ENCODE measurements at places on chromosomes 2 and 18.

GRCh38 chr2:139556789-139557188 is 776.6 kb upstream of the NXPH2 start:
- no peak for DNase-seq

DNA sequence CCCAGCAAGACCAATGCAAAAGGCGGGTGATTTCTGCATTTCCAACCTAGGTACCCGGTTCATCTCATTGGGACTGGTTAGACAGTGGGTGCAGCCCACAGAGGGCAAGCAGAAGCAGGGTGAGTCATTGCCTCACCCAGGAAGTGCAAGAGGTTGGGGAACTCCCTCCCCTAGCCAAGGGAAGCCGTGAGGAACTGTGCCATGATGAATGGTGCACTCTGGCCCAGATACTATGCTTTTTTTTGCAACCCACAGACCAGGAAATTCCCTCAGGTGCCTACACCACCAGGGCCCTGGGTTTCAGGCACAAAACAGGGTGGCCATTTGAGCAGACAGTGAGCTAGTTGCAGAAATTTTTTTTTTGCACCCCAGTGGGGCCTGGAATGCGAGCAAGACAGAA is 662.6 kb upstream of the ACVR2A start:
- no peak for DNase-seq

GRCh38 chr2:84865181-84865783 is 15.6 kb downstream of the TRABD2A start:
- no peak for DNase-seq

GRCh38 chr2:176146645-176147044 is 4.7 kb upstream of the HOXD4 start:
- no peak for DNase-seq

- DNase-seq: no peak
Observed at GRCh38 chr2:42736598-42737322, 27.2 kb downstream of the OXER1 start.

GRCh38 chr2:111225856-111226255 is 105.1 kb downstream of the BCL2L11 start:
- no peak for DNase-seq

DNA sequence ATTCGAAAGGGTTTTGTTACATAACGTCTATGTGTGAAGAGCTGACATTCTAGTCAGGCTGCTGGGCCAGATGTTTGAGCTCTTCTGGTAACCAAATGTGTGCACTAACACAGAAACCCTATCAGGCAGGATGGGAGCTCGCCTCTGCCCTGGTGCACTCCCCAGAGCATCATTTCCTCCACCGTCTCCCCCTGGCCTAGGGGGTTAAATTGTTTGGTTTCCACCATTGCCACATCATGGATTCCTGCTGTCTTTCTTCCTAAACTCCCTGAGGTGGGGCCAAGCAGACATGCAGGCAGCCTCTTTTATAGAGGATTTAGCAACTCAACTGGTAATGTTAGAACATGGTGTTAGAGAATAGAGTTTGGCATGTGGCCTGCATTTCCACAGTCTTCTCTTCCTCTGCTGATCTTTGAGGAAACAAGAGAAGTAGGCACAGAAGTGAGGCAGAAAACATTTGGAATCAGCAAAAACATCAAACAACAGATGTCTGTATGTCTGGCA is 87.3 kb downstream of the ANTXR1 start:
- no peak for DNase-seq

DNA sequence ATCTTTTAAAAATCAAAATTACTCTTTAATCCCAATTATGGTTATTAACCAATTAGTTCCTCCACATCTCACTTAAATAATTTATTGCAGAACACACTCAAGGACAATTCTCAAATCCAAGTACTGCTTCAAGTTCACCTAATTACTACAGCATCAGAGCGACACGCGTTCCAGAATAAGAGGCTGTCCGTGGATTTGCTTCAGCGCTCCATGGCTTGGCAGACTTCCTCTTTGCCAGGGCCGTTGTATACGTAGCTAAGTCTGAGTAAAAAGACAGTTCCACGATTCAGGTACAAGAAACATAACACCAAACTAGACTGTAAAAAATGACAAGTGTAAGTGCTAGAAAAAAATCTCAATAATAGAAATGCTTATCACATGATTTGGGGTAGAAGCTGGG is 153.2 kb upstream of the MYT1L start:
- DNase-seq: no peak

DNA sequence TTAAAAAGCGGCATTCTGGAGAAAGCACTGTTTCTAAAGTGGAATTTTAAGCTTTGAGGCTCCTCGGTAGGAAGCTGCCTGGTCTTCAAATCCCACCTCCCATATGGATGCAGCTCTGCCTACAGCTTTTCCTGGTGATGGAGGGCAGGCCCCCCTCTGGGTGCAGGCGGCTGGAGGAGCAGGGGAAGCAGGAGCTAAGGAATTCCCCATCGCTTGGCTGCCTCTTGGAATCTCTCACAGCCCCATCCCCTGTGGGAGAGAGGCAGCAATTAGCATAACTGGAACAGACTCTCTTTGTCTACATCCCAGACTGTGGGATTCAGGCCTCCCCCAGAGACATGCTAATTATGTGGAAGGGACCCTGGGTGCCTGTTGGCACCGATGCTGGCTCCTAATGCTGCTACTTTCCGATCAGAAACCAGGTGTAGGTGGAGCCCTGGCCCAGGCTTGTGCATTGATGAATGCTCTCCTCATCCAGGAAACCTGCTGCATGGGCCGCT is 51.3 kb downstream of the LIPG start:
- no peak for DNase-seq

DNA sequence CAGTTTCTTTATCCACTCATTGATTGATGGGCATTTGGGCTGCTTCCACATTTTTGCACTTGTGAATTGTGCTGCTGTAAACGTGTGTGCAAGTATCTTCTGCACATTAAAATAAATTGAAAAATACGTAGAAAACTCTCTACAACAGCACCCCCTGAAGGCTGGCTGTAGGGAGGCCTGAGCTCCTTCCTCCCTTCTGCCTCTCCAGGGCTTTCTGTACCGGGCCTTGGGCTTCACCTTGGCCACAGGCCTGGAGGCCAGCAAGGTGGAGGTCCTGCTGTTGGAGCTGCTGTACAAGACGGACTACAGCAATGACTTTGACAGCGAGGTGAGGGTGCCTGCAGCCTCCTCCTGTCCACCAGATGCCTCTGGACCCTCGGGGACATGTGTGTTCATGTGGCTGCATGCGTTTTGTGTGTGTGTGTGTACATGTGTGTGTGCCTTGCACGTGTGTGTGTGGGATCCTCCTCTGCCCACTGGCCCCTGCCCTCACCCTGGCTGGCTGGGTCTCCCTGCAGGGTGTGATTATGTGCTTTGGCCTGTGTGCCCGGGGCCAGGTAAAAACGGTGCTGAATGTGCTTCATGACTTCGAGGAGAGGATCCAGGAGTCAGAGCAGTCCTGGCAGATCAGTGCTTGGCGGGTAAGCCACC is 29.2 kb downstream of the MROH2A start:
- DNase-seq: no peak

- DNase-seq: no peak
Observed at GRCh38 chr2:136492901-136493300, 272.4 kb upstream of the THSD7B start.

- no peak for DNase-seq
Observed at GRCh38 chr2:134943540-134943939, 24.9 kb downstream of the CCNT2 start.

DNA sequence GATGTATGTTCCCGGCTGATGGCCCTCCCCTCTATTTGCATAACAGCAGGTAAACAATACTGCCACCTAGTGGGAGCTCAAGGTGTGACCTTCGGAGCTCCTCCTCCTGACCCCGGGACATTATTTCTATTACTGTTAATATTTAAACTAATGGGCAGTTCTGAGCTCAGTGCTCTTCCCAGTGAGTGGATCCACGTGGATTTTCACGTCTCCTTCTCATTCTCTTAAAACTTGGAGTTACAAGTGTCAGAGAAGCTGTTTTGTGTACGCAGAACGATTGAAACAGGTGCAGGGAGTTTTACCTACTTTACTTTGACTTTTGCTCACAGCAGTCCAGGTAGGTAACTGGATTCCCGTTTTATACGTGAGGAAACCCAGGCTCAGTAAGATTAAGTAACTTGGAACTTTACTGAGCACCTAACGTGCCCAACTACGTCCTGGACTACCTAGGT is 127.3 kb downstream of the PRKCE start:
- DNase-seq: no peak

DNA sequence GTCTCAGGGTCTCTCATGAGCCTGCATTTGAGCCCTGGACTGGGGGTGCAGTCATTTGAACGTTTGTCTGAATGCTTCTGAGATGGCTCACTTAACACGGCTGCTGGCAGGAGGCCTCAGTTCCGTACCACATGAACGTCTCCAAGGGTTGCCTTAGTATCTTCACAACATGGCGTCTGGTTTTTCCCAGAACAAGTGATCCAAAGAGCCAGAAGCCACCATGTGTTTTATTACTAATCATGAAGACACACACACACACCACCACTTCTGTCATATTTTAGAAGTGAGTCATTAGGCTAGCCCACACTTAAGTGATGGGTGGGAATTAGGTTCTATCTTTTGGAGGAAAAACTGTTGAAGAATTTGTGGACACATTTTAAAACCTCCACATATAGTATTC is 15.0 kb upstream of the MYO1B start:
- DNase-seq: no peak

DNA sequence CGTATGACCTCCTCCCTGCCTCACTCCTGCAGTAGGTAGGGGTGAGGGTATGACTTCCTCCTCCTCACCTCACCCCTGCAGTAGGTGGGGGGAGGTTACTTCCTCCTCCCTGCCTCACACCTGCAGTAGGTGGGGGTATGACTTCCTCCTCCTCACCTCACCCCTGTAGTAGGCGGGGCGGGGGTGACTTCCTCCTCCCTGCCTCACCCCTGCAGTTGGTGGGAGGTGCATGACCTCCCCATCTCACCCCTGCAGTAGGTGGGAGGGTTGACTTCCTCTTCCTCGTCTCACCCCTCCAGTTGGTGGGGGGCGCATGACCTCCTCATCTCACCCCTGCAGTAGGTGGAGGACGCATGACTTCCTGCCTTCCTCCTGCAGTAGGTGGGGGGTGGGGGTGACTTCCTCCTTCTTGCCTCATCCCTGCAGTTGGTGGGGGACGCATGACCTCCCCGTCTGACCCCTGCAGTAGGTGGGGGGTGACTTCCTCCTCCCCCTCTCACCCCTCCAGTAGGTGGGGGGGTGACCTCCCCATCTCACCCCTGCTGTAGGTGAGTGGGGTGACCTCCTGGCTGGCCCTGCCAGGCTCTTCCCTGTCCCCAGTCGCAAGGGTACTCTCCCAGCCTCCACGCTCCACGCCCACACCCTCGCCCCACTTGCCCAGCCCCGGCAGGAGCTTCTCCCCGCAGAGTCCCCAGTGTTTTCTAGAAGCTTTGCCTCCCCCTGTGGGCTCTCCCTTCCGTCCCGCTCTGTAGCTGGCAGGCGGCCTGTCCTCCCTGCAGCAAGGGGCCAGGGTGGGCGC is 39.3 kb downstream of the TSHZ1 start:
- no peak for DNase-seq

DNA sequence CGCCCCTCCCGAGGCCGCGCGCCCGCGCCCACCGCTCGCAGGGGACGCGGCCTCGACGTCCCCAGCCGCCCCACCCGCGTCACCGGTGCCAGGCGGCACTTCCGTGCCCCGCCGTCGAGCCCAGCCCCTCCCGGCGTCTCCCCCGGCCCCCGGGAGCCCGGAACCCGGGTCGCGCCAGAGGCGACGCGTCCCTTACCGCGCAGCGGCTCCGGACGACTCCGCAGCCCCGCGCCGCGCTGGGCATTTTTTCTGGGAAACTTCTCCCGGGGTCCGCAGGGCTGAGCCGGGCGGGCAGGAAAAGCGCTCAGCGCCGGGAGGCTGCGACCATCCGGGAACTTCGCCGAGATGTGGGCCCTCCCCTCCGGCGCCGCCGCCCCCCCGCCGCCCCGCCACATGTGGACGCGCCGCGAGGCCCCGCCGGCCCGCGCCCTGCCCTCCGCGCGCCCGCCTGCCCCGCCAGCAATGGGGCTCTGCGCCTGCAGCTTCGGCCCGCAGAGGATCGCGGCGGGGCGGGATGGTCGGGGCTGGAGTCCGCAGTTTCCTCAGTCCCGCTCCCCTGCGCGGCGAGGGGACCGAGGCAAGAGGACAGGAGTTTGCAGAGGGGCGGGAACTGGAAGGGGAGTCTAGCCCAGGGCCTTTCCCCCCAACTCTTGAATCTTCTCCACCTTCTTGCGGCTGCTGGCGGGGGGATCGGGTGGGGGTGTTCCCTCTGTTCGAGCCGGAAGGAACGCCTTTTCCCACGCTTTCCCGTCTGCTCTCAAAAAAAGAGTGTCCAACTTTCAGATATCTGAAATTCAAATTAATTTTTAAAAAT is 81.5 kb downstream of the CHRNA1 start:
- no peak for DNase-seq

DNA sequence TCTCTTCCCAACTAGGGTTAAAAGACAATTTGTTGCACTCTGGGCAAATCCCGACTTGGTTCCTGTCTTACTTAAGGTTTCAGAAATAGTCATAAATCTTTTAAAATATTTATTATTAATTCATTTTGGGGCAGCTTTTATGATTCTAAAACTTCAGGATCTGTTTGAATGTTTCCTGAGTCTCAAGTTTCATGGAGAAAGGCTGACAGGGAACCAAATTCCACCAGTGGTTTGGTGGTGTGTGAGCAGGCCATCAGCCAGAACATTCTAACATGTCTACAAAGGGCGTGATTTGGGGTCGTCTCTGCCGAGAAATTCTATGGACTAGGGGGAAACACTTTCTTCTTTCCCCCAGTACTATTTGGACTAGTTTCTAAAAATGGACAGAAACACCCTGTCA is 366.4 kb downstream of the ZNF521 start:
- DNase-seq: no peak

DNA sequence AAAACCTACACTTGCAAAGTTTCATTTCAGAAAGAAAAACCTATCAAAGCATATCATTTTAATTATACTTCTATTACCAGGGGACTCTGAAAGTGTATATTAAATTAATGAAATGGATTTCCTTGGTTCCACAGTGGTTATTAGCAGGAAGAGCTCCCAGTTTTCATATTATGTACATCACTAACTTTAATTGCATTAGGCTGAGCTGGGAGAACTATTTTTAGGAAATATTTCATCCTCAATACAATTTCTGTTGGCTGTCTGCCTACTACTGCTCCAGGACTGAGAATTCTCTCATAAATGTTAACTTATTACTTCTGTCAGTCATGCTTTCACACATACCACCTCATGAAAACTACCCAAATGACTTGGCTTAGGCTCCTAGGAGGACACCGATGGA is 301.4 kb downstream of the CMPK2 start:
- DNase-seq: no peak

- DNase-seq: no peak
Observed at GRCh38 chr2:5691221-5691984, 781 bp upstream of the SOX11 start.
